ENCODE measurements at places on chromosomes 13 and 19.
A peak's percentile ranks its signal among the peaks of the same experiment; 100 is the strongest.

- no peak for DNase-seq
Observed at GRCh38 chr13:50226515-50227155, 211.4 kb downstream of the KCNRG start.

- no peak for DNase-seq
Observed at GRCh38 chr19:49861107-49861506, 6.3 kb downstream of the PNKP start.

DNA sequence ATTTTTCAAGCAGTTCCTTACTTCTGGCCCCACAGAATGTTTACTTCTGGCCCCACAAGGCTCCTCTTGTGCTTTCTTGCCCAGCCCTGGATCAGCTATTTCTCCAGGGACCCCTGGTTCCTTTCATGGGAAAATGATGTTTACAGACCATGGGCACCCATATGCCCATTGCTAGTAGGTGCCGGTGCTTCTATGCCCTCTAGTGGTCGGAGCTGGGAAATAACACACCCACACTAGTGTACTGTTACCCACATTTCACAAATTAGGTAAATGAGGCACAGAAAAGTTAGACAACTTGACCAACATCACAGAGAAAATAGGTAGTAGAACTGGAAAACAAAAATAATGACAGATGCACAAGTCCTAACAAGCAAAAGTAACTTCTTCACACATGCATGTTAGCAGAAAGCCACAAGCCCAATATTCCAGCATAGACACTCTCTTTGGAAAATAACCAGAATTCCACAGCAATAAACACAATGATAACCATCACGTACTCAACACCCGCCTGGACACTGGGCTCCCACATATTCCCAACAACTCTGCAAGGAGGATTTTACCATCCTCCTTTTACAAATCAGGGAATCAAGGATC lies 1.3 kb upstream of the CEACAM6 start:
- DNase-seq = no peak

GRCh38 chr13:64417581-64417980 lies 2812.6 kb downstream of the PCDH9 start:
- DNase-seq = no peak

- peak; percentile 48 for DNase-seq
Observed at GRCh38 chr13:29849731-29850212, 645 bp downstream of the UBL3 start.

- no peak for DNase-seq
Observed at GRCh38 chr19:1256646-1257474, 8.5 kb downstream of the MIDN start.

Data from dorsolateral prefrontal cortex (tissue), 122 donors.